ENCODE measurements at places on chromosomes 4 and X. TPM values are rescaled to one million over a fixed set of nuclear protein-coding genes. Genes with fewer than 3 reads are reported as not detected.

- H3K27me3 ChIP-seq = no peaks in the 10 kb centered on the region
- DNase-seq = no peak
- no peak overlapping the region for H3K27ac ChIP-seq
- no peaks in the 10 kb centered on the region for H3K36me3 ChIP-seq
- peaks cover 9% of the 10 kb centered on the region for H3K4me1 ChIP-seq
Observed at GRCh38 chr4:95596676-95597075, 47.9 kb upstream of the UNC5C start.

DNA sequence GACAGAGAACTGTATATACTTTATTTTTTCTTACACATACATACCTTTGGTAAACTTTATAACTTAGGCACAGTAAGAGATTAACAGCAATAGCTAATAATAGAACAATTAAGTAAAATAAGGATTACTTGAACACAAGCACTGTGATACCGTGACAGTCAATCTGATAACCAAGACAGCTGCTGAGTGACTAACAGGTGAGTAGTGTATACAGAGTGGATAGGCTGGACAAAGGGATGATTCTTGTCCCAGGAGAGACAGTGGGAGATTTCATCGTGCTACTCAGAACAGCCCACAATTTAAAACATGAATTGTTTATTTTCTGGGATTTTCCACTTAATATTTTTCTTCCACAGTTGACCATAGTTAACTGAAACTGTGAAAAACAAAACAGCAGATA, 411.8 kb downstream of the PPP1R2C start:
- no peak for DNase-seq
- H3K4me3 ChIP-seq = no peak overlapping the region
- H3K27me3 ChIP-seq = no peaks in the 10 kb centered on the region
- no peaks in the 10 kb centered on the region for H3K4me1 ChIP-seq
- no peak overlapping the region for H3K27ac ChIP-seq
- H3K36me3 ChIP-seq = no peaks in the 10 kb centered on the region

PYURF gene
- 63.7 TPM for total RNA-seq

DNA sequence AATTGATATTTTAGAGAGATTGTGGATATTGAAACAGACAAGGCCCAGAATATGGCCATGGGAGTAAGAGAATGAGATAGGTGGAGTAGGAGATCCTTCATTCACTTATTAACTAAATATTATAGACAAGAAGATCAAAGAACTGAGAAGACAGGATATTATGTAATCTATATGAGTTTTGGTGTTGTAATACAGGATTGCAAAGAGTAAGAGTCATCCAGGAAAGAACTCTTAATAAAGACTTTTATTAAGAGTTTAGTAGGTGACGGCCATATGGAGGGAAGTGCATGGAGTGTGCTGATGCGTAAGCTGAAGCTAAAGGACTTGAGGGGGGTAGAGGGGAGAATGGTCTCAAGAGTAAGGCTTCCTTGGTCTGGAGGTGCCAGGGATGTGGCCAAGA, 153.7 kb downstream of the VEGFC start:
- peaks cover 8% of the 10 kb centered on the region for H3K27me3 ChIP-seq
- no peak for DNase-seq
- H3K4me1 ChIP-seq = no peaks in the 10 kb centered on the region
- H3K27ac ChIP-seq = no peak overlapping the region

GRCh38 chrX:131477498-131477897, 66.4 kb upstream of the OR13H1 start:
- H3K36me3 ChIP-seq = peaks cover 12% of the 10 kb centered on the region
- no peaks in the 10 kb centered on the region for H3K4me1 ChIP-seq
- no peak overlapping the region for H3K4me3 ChIP-seq
- DNase-seq = no peak
- H3K27ac ChIP-seq = no peak overlapping the region
